ENCODE measurements at places on chromosomes 6 and 20.

GRCh38 chr20:4898282-4899244, 102.7 kb downstream of the SLC23A2 start:
- peak; percentile 34 for DNase-seq

- DNase-seq: no peak
These were observed 708.2 kb downstream of the PRKN start for GRCh38 chr6:162019349-162019748.

DNA sequence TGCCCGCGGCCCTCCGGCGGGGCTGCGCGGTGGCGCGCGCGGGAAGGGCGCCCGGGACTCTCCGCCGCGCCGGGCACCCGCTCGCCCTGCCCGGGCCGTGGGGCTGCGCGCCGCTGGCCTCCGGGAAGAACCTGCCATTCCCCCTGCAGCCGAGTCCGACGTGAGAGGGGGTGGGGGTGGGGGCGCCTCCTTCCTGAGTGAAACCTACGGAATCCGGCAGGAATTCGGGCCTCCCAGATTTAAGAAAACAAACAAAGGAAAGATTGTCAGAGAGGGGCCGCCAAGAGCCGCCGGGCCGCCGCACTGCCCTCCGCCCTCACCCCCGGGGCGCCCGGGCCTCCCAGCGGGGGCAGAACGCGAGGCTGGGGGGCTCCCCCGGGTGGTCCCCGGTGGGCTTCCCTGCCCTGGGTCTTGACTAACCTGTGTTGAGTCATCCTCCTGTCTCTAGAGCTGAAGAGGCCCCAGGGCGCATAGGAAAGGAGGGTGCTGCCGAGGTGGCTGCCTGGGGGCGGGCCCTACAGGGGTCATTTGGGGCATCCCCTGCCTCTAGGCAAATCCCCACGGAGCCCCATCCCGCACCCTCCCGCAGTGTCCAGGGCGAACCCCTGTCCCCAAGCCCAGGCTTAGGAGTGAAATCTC, 42.2 kb upstream of the FOXP4 start:
- no peak for DNase-seq

GRCh38 chr6:41460742-41461336, 85.3 kb upstream of the FOXP4 start:
- DNase-seq: no peak

DNA sequence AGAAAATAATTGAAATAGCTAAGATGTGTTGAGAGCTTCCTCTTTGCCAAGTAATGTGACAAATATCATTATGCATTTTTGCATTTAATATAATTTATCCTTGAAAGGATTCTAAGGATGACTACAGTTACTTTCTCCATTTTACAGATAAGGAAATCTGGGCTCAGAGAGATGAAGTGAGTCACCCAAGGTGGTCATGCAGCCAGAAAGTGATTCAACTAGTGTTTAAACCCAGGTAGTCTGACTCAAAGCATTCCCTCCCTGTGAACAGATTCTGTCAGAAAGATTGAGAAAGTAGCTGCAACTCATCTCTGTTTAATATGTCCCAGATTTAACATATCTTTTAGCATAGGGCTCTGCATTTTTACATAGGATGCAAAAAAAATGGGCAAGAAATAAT, 28.1 kb downstream of the NRSN1 start:
- DNase-seq: no peak

DNA sequence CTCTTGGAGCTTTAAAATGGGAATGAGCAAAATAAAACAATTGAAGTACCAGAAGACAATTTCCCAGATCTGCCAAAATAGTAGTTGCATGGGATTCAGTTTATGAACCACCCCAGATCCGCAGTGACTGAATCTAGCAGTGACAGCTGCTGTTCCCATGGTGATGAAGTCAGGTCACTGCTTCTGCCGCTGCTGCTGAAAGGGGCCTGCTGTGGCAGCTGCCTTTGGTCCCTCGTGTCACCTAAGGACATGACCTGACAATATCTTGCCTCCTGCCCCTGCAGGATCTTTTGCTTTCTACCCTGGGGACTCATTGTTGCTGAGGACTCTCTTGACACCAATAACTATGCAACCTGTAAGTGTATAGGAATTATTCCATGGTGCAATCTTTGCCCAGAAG, 34.3 kb upstream of the OGFRL1 start:
- DNase-seq: peak; percentile 62

GRCh38 chr6:82022614-82023129, 224.9 kb downstream of the IBTK start:
- DNase-seq: no peak

DNA sequence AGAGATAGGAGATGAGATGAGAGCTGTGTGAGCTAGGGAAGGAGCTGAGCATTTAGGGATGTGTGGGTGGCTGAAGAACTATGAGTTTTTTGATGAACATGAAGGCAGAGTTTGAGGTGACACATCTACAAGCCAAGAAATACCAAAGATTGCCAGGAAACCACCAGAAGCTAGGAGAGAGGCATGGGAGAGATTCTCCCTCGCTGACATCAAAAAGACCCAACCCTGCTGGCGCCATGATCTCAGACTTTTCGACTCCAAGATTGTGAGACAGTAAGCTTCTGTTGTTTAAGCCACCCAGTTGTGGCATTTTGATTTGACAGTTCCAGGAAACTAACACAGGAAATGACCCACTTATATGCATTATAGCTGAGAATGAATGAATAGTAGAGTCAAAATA, 790.9 kb downstream of the TFAP2A start:
- DNase-seq: no peak

GRCh38 chr6:113015249-113015648, 668.1 kb downstream of the RFPL4B start:
- DNase-seq: no peak

- no peak for DNase-seq
These were observed 115.6 kb downstream of the MTHFD1L start for GRCh38 chr6:150981095-150981494.

- no peak for DNase-seq
These were observed 9.2 kb downstream of the TP53INP2 start for GRCh38 chr20:34713194-34713943.

- no peak for DNase-seq
These were observed 87.5 kb downstream of the SAMD5 start for GRCh38 chr6:147595961-147596360.

DNA sequence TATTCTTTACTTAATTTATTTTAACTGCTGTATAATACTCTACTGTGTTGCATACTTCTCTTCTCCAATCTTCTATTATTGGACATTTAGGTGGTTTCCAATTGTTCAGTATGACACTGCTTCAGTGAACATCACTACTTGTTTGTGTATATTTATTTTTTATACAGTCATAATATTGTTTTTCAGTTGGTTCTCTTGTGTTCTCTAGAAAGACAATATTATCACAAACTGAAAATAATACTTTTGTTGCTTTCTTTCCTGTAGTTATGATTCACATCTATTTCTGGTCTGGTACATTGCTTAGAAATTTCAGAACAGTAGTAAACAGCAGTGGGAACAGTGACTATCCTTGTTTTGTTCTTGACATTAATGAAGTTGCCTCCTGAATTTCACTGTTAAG, 62.8 kb upstream of the GTSF1L start:
- no peak for DNase-seq

DNA sequence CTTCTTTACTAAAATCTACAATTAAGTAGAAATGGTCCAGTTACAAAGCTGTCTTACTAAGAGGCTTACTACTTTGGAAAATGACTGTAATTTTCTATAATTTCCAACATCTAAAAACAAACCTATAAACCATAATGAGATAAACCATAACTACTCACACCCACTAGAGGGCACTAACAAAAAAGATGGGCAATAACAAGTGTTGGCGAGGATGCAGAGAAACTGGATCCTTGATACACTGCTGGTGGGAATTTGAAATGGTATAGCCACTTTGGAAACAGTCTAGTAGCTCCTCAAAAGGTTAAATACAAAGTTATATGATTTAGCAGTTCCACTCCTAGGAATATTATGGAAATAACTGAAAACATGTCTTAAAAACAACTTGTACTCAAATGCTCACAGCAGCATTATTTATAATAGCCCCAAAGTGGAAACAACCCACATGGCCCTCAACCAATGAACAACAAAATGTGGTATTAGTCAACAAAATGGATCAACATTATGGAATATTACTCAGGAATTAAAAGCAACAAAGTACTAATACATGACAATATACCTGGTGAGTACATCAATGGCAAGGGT, 50.6 kb downstream of the GJA10 start:
- no peak for DNase-seq

- no peak for DNase-seq
These were observed 70.5 kb upstream of the RBM24 start for GRCh38 chr6:17210683-17211082.

DNA sequence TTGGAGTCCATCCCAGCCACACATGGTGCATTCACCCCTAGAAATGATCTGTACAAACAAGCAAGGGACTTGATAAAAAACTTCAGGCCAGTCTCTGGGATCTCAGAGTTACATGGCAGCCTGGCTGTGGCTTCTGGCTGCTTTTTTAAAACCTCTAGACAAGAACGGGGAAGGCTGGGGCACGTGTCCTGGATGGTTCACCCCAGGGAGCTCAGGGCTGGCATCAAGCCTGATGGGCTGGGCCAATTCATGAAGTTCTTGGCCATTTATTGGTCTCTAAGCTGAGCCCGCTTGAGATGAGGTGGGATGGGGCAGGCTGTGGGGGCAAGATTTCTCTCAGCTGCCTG, 10.4 kb upstream of the ZFAND3 start:
- DNase-seq: no peak

DNA sequence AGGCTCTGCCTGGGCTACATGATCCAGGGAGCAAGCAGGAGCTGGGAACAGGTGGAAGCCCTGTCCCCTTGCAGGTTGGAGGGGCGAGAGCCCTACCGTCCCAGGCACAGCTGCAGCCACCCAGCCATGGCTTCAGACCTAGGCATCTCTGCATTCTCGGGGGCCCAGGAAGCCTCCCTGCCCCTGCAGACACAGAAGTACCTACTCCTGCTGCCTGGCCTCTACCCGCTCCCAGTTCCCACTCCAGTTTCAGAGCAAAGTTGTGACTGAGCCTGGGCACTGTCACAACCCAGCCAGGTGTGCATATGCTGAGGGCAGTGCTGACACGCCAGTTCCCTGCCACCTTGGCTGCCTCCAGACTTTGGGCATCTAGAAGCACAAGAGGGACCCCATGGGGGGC, 645.9 kb downstream of the HTR1B start:
- DNase-seq: no peak

GRCh38 chr6:142088858-142089216, 43.9 kb upstream of the GJE1 start:
- DNase-seq: no peak

GRCh38 chr6:38713812-38714211, 1.3 kb upstream of the DNAH8 start:
- no peak for DNase-seq

DNA sequence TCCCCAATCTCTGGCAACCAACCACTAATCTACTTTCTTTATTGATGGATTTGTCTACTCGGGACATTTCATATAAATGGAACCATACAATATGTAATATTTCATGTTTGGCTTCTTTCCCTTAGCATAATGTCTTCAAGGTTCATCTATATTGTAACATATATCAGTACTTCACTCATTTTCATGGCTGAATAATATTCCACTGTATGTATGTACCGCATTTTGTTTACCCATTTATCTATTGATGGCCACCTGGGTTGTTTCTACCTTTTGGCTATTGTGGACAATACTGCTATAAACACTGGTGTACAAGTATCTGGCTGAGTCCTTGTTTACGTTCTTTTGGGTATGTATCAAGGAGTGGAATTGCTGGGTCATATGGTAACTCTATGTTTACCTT, 48.4 kb downstream of the PANK2 start:
- DNase-seq: no peak

DNA sequence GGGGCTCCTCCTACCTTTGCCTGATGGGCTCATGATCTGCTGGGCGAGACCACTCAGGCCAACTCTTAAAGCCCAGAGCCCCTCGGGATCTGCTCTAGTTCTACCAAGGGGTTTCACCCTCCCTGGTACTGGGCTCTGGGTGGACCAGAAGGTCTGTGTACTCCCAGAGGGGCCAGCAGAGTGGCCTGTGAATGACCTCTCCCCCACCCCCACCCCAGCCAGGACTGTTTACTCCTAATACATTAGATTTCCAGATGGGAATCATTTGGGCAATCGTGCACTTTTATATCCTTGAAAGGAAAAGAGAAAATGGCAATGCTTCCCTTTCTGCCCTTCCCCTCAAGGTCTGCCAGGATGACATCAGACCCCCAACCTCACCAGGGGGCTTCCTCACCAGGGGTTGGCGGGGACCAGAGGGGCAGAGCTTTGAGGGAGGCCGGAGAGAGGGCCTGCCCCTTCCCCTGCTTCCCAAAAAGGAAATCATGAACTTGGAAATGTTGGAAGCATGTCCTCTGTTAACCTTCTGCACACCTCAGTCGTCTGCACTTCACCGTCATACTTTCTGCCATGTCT, 37.1 kb upstream of the PMEPA1 start:
- DNase-seq: no peak

- no peak for DNase-seq
These were observed 225.1 kb upstream of the PMEPA1 start for GRCh38 chr20:57934913-57935312.

DNA sequence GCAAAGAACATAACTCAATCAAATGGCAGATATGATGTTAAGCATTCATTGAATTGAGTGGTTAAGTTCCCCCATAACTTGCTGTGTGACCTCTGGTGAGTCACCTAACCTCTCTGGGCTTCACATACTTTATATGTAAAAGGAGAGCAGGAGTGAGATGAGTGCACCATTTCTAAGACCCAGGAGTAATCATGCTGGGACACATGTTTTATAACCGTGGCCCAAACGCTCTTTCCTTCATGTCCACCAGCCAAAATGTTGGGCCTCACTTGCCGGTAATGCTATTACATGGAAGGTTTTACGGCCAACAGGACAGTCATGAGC, 40.3 kb upstream of the CCDC167 start:
- DNase-seq: no peak

- no peak for DNase-seq
These were observed 1023.3 kb downstream of the EYS start for GRCh38 chr6:64683682-64684081.

- DNase-seq: no peak
These were observed 4.3 kb downstream of the LAMP5 start for GRCh38 chr20:9518576-9519175.

- DNase-seq: no peak
These were observed 112.7 kb downstream of the GJA1 start for GRCh38 chr6:121548131-121548530.

DNA sequence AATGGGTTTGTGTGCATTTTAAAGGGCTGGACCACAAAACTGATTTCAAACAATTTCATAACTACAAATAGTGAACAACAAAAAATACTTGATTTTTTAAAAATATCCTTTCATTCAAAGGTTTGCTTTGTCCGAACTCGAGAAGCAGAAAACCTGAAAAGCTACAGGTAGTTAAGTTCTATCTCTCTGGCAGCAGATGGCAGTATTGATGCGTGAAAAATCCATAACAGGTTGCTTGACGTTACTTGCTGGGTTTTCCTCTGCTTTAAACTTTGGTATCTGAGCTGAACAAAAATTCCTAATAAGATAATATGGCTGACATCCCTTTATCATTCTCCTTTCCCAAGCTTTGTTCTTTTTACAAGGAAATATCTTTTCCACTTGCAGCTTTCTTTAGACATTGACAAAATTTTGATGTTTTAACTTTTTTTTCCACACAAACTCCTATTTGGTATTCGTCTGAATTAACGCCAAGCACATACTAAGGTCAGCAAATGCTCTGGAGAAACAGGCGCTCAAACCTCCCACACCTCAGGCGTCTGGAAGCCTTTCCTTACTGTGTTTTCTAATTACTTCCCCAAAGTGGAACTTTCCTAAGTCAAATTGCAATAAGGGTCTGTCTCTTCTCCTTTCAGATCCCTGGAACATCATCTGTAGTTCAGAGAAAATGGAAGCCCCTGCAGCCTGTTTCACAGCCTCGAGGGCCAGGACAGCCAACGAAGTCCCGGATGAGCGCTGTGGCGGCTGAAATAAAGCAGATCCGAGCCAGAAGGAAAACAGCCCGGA, 50.3 kb upstream of the GFRAL start:
- peak; percentile 21 for DNase-seq

GRCh38 chr6:52020945-52021570, 66.4 kb downstream of the PKHD1 start:
- no peak for DNase-seq
